ENCODE measurements at places on chromosomes 1 and 21.
A peak's percentile ranks its signal among the peaks of the same experiment; 100 is the strongest.

DNA sequence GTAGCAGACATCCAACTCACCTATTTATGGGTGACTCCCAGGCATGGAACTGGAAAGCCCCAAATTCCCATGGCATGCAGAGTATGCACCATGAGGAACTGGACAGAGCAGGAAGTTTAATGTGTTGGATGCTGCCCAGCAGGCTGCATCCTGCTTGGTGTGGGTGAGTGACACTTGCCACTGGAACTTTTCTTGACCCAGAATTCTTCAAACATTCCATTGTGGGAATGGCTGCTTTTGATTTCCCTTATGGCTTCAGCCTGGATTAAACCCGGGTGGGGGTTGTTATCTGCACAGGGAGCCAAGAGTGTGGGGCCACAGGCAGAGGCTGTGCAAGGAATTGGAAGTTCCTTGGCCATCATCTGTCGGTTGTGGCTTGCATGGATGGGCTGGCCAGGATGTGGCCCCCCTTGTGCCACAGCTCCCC is 26.9 kb upstream of the BACE2 start:
- DNase-seq: no peak

- no peak for DNase-seq
These were observed 3.7 kb upstream of the CDC14A start for GRCh38 chr1:100348549-100349144.

DNA sequence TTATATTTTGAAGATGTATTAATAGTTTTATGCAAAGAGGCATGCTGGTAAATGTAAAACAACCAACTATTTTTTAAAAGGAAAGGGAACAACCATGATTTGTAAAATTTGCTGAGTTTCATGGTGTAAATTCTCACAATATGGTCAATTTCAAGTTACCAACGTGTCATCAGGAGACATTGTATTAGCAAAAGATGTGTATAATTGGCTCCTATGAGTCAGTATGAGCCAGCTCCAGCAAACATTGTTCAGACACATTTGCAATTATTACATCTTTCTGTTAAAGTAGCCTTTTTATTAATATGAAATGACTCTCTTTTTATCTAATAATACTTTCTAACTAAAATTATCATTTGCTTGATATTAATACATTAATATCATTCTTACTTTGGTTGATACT is 15.3 kb downstream of the CFH start:
- no peak for DNase-seq

GRCh38 chr1:231602673-231602984 is 24.0 kb upstream of the DISC1 start:
- DNase-seq: no peak

DNA sequence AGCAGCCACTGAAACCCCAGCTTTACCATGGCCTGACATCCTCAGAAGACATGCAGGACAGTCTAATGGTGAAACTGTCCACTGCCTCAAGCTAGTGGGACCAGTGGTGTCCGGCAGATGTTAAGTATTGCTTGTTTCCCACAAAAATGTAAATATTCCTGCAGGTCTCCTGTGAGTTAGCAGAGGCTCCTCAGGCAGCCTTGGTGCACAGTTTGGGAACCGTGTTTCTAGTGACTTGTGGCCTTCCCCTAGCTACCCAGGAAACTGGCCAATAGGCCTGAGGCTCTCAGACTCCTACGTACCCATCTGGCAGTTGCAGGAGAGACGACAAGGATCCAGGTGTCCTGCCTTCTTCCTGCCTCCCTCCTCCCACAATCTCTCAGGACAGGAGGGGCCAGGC is 142.4 kb downstream of the CAMTA1 start:
- no peak for DNase-seq

GRCh38 chr1:203491664-203492063 is 2.3 kb upstream of the OPTC start:
- no peak for DNase-seq

DNA sequence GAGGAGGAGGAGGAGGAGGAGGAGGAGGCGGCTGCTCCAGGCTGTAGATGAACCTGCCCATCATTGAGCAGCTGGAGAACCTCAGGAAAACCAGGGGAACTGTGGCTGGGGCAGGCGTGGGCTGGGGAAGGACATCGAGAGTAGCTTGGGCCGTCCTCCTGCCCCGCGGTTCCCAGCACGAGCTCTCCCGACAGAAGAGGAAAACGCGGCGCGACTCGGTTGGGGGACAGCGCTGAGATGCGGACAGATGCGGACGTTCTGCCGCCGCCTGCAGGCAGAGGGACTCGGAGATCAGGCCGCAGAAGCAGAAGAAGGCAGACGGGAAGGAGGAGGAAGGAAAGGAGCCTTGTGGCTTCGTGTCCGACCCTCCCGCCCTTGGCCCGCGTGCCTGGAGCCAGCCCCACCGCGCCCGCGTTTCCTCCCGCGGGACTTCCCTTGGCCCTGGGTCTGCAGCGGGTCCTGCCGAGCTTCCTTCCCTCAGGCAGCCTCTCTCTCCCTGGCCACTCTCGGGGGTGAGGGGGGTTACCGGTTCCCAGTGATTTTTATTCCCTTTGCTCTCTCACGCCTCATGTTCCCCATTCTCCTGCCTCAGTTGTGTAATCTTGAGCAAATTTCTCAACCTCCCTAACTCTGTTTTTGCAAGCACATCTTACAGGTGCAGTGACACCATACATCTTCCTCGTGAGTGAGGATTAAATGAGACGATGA is 1.7 kb upstream of the TNFRSF9 start:
- DNase-seq: no peak

DNA sequence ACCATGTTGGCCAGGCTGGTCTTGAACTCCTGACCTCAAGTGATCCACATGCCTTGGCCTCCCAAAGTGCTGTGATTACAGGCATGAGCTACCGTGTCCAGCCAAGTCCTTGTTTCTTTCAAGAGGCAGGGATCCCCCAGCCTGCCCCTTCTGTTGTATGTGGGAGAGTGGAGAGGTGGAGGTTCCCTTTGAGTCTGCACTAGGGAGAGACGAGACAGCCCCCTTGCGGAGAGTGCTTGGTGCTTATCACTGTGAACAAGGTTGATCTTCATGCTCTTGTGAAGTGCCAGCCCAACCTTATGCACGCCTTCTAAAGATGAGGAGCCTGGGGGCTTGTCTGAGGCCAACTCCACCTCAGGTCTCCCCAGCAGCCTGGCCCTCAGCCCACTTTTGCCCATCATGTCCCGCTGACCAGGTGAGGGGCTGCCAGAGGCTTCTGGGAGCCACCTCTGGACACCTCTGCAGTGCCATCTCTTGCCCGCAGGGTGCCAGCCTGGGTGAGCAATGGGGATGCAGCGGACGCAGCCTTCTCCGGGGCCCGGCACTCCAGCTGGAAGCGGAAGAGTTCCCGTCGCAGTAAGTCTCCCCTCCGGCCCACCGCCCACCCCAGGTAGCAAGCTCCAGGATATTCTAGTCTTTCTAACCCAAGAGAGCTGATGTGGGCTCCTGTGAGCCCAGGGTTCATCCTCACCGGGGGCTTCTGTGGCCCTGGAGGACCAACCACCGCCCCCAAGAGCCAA is 62.3 kb downstream of the ARHGEF10L start:
- DNase-seq: no peak

DNA sequence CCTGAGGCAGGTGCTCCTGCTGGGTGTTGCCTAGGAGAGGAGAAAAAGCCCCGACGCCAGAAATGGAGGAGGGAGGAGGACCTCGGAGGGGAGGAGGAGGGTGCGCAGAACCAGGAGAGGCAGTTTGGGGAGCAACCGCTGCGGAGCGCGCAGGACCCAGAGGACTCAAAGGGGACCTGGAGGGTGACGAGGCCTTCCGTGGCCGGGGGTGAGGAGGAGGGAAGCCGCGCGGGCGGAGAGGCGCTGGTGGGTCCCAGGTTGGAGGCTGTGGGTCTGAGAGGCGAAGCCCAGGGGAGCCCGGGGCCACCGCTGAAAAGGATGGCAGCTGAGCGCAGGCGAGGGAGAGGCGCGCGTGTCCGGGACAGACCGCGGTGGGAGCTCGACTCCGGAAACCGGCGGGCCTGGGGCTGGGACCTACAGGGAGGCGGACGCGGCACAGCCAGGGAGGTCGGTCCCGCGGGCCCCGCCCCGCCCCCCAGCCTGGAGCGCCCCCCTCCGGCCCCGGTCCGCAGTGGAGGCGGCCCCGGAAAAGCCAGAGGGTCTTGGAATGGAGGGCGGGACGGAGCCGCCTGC is 15.1 kb downstream of the RNF223 start:
- no peak for DNase-seq

GRCh38 chr1:184629266-184629665 is 125.4 kb downstream of the EDEM3 start:
- no peak for DNase-seq

DNA sequence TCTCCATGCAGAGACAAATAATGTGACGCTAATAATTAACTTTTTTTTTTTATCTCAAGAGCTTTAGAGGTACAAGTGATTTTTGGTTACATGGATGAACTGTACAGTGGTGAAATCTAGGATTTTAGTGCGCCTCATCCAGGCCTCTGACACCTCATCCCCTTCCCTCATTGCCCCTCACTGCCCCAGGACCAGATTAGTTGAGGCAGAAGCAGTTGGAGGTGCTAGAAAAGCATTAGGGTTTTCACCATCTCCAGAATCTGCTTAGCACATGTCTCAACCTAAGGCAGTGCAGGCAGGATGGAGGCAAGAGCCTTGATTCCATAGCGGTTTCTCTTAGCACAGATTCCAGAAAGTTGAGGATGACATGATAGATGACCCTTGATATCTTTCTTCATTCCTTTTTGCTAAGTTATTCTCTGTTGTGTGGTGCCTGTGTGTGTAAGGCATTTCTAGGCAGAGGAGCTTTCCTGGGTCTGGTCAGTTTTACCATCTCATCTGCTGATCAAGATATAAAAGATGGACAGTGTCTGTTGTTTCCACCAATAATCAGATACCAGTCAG is 16.3 kb upstream of the IL10 start:
- DNase-seq: no peak

DNA sequence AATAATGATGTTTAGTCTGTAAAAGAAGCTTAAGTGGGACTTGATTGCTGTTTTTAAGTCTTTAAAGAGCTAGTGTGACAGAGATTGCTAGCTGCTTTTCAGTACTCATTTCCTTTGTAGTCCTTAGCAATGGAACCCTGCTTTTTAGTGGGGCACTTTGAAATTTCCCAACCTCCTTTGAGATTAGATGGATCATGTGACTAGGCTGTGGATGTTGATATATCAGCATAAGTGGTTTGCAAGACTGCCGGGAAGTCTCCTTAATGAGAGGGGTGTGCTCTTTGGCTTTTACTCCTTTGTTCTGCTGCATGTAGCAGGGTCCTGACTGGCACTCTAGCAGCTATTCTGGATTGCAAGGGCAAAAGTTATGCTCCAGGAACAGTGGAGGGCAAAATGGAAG is 11.2 kb upstream of the RCOR3 start:
- no peak for DNase-seq

GRCh38 chr1:159548126-159548525 is 12.3 kb upstream of the OR10J5 start:
- DNase-seq: no peak

DNA sequence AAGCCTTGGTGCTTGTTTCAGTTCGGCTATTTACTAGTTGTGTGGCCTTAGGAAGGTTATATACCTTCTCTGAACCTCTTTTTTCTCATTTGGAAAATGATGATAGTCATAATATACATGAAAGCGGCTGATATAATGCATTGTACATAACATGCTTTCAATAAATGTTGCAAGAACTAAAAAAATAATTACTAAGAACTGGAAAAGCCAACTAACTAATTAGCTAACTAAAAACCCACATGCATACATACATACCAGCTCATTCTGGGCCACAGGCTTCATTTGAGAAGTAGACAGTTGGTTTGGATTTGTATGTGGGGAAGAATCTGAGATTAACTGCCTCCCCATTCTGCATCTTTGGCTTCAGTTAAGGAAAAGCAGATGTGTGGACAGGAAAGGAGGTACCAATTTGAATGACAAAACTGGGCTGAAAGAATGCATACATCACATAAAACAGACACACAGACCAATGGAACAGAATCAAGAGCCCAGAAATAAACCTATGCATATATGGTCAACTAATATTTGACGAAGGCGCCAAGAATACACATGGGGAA is 217.9 kb downstream of the TM2D1 start:
- DNase-seq: no peak

GRCh38 chr1:184390889-184391288 is 4.1 kb downstream of the C1orf21 start:
- no peak for DNase-seq

DNA sequence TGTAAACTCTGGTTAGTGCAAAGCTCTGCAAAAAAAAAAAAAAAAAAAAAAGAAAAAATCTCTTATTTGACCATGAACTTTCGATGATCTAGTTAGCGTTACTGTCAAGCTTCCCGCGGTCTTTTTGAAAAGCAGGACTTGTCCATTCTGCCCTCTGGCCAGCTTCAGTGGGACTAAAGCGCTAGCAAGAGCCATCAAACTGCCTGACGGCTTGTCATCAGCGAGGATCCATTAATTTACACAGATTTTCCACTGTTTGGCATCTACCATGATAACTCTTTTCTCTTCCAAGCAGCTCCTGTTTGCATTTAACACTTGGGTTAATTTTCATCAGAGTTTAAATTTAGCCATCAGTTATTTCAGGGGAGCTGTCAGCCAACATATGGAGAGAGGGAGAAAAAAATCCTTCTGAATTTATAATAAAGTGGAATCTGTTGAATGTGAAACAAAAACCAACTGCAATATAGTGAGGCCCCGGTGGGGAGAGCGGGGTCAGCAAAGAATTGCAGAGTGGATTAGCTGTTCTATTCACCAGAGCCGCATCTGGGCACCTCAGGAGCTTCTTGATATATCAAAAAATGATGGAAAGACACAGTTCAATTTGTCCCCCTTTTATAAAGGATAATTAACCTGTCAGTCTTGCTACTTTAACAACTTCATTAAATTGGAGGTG is 298.2 kb downstream of the SPATA17 start:
- DNase-seq: no peak

GRCh38 chr1:224542783-224543440 is 73.2 kb upstream of the CNIH3 start:
- DNase-seq: peak; percentile 74

DNA sequence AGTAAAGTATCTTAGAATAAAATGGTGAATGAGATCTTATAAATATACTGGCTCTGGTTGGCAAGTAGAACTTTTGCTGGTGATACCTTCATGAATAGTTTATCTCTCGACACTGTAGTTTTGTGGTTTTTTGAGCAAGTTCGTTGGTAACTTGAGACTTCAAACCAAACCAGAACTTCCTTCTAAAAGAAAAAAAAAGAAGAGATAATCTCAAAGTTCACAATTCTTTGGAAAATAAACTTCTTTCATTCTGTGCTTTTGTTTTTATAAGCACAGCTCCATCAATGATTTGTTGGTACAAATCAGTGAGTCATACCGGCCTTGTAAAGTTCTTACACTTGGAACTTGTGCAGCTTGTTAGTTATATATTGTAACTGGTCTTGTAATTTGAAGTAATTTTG is 2.3 kb downstream of the HIPK1 start:
- no peak for DNase-seq

DNA sequence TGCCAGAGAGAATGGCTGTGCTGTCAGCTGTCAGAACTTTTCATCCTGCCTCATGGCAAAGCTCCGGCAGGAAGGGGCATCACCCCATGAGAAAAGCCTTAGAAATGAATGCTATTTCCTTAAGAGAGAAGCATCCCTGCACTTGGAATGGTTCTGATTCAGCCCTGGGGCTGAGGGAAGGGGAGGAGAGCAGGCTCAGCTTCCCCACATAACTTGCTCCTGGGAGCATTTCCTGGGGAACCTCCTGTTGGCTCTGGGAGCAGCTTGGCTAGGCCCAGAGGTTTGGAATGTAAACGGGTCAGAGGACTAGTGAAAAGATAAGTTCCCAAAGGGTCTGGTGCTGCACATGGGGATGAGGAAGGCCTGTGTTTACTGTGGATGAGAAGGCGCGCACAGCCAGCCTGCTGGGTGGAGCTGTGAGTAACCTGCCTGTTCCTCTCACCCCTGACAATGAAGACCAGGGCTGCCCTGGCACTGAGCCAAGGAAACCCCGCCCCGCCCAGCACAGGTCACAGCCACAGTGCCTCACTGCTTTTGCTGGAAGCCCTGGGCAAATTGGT is 5.0 kb downstream of the PRELP start:
- DNase-seq: peak; percentile 82

All from amniotic stem cell (primary cell).